GM12864 (cell line): ENCODE measurements at places on chromosomes 4 and X.

GRCh38 chr4:1331591-1332353 lies 15.2 kb upstream of the UVSSA start:
- DNase-seq = no peak

- DNase-seq = no peak
These were observed 176.4 kb upstream of the TBC1D9 start for GRCh38 chr4:140932501-140933045.

GRCh38 chr4:17063888-17064287 lies 165.4 kb upstream of the LDB2 start:
- DNase-seq = no peak

DNA sequence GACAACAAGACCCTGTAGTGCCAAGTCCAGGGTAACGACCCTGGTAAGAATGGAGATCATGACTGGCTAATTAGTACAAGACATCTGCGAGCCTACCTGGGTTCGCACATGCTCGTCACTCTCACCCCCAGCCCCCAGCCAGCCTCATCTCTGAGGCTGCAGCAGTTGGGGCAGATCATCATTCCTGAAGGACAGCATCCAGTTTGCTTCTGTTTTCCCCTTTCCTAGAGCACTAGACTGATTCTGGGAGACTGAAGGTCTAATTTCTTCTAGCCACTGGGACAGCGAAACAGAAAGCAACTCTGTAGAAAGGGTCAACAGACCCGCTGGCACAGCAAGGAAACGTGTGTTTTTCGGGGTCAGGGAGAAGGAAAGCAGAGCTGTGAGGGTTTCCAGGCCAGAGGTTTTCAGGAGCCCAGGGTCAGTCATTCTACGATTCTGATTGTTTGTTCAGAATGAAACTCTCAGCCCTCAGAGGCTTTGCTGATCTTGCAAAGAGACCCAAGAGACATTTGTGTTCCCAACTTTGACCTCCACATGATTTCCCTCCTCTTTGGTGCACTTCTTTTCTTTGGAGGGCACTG lies 343.1 kb upstream of the NOCT start:
- DNase-seq = peak; percentile 8

DNA sequence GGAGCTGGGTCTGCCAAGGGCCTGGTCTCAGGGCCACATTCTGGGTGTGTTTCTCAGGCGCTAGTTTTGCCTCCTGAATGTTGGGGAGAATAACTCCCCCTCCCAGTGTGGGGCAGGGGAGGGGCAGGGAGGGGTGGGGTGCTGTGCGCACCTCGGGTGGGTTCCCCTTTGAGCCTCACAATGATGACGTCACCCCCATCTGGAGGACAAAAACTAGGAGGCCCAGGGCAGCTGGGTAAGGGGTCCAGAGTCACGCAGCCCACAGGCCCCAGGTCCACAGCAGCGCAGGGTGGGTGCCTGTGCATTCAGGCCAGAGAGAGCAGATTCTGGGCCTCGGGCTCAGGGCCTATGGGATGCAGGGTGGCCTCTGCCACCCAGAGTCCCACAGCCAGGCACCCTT lies 23.7 kb upstream of the HMX1 start:
- no peak for DNase-seq

DNA sequence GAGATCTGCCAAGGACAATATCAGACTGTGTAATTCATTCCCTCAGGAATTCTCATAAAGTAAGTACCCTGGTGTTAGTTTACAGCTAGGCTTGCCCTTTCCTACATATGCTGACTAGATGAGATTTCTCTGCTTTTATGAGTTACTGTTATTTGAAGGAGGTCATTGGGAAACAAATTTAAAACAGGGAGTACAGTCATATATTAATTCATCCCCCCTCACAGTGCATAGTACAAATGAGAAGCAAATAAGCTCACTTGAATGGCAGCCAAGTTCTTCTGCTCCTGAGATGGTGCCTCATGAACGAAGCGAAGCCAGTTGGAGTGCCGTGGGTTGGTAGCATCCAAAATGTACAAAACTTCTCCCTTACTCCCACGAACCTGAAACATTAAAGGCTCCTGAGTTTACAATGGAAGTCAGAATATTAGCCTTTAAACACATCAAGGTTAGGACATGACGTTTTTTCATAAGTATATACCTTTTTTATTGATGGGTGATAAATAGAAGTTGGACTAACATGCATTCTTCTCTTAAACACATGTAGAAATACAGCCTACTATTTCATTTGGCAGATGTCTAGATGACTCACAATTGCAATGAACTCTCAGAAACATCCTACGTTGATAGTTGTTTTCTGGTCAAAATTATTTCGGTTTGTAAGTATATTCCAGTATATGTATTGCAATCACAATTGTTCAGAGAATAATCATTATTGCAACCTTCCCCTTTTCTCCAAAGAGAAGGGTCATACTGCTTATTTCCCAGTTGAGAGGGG lies 69.2 kb downstream of the PRDM5 start:
- no peak for DNase-seq

- DNase-seq = no peak
These were observed 9.4 kb downstream of the ANKRD50 start for GRCh38 chr4:124703154-124703553.

DNA sequence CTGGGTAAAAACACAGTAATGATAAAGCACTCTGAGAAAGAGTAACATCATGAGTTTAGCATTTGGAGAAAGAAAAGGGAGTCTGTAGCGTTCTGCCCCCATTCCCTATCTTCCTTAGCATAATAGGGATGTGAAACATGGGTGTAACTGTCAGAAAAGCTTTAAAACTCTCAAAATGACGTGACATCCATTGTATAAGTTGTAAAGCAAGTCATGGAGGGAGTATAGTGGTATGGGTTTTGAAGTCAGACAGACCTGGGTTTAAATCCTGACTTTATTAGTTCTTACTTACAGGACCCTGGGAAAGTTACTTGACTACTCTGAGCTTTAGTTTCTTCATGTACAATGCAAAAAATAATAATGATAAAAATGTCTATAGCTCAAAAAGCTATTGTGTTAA lies 17.1 kb downstream of the FBXO8 start:
- DNase-seq = no peak

DNA sequence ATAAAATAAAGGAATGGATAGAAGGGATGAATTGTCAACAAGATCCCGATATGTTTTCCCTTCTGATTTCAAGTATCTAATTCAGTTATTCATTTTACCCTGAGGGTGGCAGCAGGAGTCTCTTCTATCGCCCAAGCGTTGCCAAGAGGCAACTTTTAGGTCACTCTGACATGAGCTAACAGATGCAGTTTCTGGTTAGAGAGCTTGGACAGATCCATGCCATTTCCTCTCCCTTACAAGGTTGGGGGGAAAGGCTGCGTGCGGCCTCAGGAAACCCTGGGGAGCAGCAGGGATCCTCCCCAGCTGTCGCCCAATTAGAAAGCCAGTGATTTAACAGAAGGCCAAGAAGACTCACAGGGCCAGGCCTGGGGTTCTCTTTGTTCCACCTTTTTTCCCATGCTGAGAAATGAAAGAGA lies 35.3 kb upstream of the WAS start:
- DNase-seq = peak; percentile 3

DNA sequence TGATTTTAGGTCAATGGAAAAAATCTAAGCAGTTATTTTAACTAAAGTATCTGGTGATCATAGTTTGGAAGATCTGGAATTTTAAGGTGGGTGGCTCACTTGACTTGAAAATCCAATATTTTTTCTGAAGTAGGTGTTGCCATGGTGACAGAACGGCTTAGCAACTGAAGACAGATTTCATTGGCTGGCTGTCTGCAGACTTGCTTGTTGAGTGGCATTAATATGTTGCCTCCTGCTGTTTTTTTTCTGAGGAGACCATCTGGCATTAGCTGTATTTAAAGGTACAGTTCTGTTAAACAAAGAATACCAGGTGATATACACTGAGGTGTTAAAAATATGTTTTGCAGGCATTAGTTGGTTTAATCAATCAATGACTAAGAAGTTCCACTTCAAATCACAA lies 19.8 kb downstream of the CPE start:
- no peak for DNase-seq

- DNase-seq = no peak
These were observed 48.8 kb upstream of the NEUROG2 start for GRCh38 chr4:112564706-112565270.

GRCh38 chr4:109721033-109721432 lies 8.8 kb downstream of the PLA2G12A start:
- DNase-seq = no peak

GRCh38 chr4:174713821-174714220 lies 115.2 kb downstream of the GLRA3 start:
- no peak for DNase-seq

DNA sequence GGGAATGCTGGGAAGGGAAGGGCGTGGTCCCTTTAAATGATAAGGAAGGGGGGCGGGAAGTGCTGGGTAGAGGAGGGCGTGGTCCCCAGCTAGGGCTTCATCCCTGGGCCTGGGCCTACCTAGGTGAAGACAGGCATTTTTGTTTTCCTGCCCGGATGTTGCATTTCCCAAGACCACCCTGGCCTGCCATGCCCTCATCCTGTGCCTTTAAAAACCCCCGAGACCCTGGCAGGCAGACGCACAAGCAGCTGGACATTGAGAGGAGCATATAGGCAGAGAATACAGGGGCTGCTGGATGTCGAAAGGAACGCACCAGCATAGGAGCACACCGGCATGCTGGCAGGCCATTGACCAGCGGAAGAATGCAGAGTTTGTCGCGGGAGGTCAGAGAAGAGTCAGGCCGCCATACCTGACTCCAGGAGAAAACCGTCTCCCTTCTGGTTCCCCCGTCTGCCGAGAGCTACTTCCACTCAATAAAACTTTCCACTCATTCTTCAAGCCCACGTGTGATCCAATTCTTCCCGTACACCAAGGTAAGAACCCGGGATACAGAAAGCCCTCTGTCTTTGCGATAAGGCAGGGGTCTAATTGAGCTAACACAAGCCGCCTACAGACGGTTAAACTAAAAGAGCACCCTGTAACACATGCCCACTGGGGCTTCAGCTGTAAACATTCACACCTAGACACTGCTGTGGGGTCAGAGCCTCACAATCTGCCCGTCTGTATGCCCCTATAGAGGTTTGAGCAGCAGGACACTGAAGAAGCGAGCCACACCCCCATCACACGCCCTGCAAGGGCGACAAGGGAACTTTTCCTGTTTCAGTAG lies 2.9 kb upstream of the AGA start:
- no peak for DNase-seq

GRCh38 chrX:68428431-68428830 lies 4.9 kb downstream of the OPHN1 start:
- no peak for DNase-seq

GRCh38 chrX:118637997-118638396 lies 89.4 kb upstream of the IL13RA1 start:
- DNase-seq = no peak

- DNase-seq = no peak
These were observed 15.7 kb downstream of the HAUS3 start for GRCh38 chr4:2226261-2226660.

GRCh38 chr4:74473155-74473811 lies 28.3 kb downstream of the AREG start:
- no peak for DNase-seq

GRCh38 chr4:24000470-24000831 lies 110.6 kb upstream of the PPARGC1A start:
- no peak for DNase-seq

- no peak for DNase-seq
These were observed 112.4 kb upstream of the RBPJ start for GRCh38 chr4:26208237-26208994.

- DNase-seq = no peak
These were observed 37.5 kb downstream of the PHEX start for GRCh38 chrX:22069586-22069985.

- no peak for DNase-seq
These were observed 29.7 kb upstream of the HELT start for GRCh38 chr4:184988611-184989010.

DNA sequence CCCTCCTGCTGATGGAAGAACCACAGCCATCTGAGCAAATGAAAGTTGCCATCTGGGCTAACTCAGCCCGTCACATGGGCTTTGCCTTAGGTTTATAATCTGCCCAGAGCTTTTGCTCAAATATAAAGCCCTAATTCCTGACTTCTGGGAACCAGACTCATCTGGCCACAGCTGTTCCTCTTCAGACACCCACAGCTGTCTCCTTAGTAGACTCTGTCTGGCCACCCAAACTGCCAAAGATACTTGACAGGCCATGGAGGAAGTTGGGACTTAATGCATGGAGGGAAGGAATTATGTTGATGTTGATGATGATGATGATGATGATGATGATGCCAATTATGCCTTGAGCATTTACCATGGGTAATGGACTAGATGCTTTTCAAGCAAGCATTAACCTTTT lies 8.0 kb downstream of the LGI2 start:
- DNase-seq = no peak

DNA sequence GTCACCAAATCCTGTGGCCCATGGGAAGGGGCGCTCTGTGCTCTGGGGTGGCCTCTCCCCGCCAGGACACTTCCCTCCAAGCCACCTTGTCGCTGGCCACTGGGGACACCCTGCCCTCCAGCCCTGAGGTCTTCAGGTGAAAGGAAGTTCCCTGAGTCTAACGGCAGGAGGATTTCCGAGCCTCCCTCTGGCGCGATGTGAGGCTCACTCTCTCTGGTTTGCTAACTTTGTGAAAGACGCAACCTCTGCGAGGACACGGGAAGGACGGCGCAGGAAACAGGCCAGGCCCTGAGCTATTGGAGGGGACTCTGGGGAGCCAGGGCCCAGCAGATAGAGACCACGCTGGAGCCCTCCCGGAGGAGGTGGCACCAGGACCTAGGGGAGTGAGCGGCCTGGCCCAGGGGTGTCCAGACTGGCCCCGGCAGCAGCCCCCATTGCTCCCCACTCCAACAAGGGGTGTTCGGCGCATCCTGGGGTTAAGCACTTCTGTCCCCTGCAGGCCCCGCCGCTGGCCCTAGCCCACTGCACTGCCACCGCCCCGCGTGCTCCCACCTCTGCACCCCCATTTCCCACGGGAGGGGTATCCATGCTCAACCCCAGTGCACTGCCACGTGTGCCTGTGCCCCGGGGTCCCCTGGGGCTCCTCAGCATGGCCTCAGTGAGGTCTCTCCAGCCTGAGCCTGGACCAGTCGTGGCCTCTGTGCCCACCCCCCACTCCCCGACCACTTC lies 72.2 kb upstream of the MXD4 start:
- no peak for DNase-seq

GRCh38 chr4:125986307-125986706 lies 671.6 kb downstream of the FAT4 start:
- no peak for DNase-seq

- no peak for DNase-seq
These were observed 22.8 kb downstream of the BCOR start for GRCh38 chrX:40074959-40075332.

DNA sequence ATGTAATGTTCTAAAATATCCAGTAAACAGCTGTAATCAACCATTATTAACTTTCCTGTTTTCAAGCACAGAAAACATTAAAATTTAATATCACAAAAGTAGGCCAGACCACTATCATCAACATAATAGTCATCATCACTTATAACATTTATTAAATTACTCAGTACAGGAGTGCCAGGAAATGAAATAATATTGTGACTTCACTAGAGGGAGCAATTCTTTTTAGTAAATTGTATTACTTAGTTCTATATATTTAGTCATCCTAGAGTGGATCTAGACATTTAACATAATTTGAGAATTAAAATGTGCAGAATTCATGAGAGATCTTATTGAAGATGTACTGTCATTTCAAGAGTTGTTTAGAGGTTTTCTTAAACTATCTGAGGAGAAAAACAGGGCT lies 33.6 kb downstream of the PITX2 start:
- no peak for DNase-seq
